ENCODE measurements at places on chromosomes 12 and 14. TPM values are rescaled to one million over a fixed set of nuclear protein-coding genes. Genes with fewer than 3 reads are reported as not detected.
A peak's percentile ranks its signal among the peaks of the same experiment; 100 is the strongest.

GRCh38 chr12:111850526-111850925 is 8.5 kb downstream of the MAPKAPK5 start:
- no peak overlapping the region for H3K4me3 ChIP-seq
- peaks cover 9% of the 10 kb centered on the region for H3K36me3 ChIP-seq
- H3K27ac ChIP-seq: no peak overlapping the region
- peaks cover 9% of the 10 kb centered on the region for H3K4me1 ChIP-seq
- no peaks in the 10 kb centered on the region for H3K27me3 ChIP-seq

GRCh38 chr12:26717757-26718156 is 115.2 kb downstream of the ITPR2 start:
- H3K27me3 ChIP-seq: no peaks in the 10 kb centered on the region
- no peaks in the 10 kb centered on the region for H3K4me1 ChIP-seq
- no peaks in the 10 kb centered on the region for H3K36me3 ChIP-seq

The RAD9B gene
- total RNA-seq: 0.59 TPM

- H3K4me3 ChIP-seq: no peak overlapping the region
- DNase-seq: no peak
- H3K36me3 ChIP-seq: no peaks in the 10 kb centered on the region
- no peak overlapping the region for H3K27ac ChIP-seq
These were observed 3.8 kb upstream of the PDE3A start for GRCh38 chr12:20364501-20364900.

GRCh38 chr12:122729583-122730214 is 945 bp downstream of the HCAR1 start:
- H3K36me3 ChIP-seq: no peaks in the 10 kb centered on the region
- no peak overlapping the region for H3K27ac ChIP-seq
- no peaks in the 10 kb centered on the region for H3K27me3 ChIP-seq
- peaks cover 10% of the 10 kb centered on the region for H3K4me1 ChIP-seq
- no peak for DNase-seq

The SEC23A gene
- total RNA-seq: 326 TPM

- H3K4me1 ChIP-seq: peaks cover 10% of the 10 kb centered on the region
- H3K36me3 ChIP-seq: no peaks in the 10 kb centered on the region
- no peaks in the 10 kb centered on the region for H3K27me3 ChIP-seq
- H3K4me3 ChIP-seq: no peak within 1 kb of the TSS
- peak; percentile 15 for DNase-seq
- H3K27ac ChIP-seq: no peak within 1 kb of the TSS
These were observed at the start of gene MORN3 for GRCh38 chr12:121669521-121669900. Gene MORN3, minus strand, starts transcription at chr12:121669654. Its CDS starts 171 bp downstream, at chr12:121669483.

DNA sequence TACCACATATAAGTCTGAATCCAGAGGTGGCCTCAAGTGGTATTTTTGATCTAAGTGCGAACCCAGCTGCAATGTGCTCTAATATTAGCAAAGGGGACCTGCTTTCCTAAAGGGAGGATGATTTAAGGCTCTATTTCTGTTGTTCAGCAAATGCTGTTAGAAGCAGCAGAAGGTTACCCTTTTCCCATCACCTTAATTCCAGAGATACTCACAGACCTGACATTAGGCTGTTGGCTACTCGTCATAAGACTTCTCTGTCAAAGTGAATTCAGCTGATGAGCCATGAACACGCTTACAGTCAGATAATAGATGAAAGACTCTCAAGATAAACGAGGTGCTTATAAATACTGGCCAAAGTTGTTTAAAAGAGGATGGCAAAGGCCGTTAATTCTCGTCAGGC is 308.7 kb upstream of the DDHD1 start:
- peaks cover 9% of the 10 kb centered on the region for H3K4me1 ChIP-seq
- H3K27me3 ChIP-seq: peaks cover 4% of the 10 kb centered on the region
- no peak overlapping the region for H3K27ac ChIP-seq
- H3K4me3 ChIP-seq: no peak overlapping the region

DNA sequence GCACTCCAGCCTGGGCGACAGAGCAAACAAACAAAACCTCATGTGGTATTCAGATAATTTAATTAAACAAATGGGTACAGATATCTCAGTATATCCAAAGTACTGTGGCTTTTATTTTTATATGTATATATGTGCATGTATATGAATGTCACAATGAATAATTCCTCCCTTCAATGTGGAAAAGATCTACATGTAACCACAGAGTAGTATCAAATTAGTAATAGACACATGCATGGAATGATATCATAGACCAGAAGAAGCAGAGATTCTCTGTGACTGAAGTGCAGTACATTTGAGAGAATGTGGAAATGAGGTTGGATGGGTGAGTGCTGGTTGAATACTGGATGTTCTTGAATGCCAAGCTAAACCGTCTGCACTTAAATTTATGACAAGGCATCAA is 222.9 kb downstream of the CPNE8 start:
- H3K27me3 ChIP-seq: no peaks in the 10 kb centered on the region
- H3K36me3 ChIP-seq: no peaks in the 10 kb centered on the region
- no peaks in the 10 kb centered on the region for H3K4me1 ChIP-seq
- H3K27ac ChIP-seq: no peak overlapping the region
- no peak overlapping the region for H3K4me3 ChIP-seq
- DNase-seq: no peak

The POTEG gene
- 0.36 TPM for total RNA-seq

DNA sequence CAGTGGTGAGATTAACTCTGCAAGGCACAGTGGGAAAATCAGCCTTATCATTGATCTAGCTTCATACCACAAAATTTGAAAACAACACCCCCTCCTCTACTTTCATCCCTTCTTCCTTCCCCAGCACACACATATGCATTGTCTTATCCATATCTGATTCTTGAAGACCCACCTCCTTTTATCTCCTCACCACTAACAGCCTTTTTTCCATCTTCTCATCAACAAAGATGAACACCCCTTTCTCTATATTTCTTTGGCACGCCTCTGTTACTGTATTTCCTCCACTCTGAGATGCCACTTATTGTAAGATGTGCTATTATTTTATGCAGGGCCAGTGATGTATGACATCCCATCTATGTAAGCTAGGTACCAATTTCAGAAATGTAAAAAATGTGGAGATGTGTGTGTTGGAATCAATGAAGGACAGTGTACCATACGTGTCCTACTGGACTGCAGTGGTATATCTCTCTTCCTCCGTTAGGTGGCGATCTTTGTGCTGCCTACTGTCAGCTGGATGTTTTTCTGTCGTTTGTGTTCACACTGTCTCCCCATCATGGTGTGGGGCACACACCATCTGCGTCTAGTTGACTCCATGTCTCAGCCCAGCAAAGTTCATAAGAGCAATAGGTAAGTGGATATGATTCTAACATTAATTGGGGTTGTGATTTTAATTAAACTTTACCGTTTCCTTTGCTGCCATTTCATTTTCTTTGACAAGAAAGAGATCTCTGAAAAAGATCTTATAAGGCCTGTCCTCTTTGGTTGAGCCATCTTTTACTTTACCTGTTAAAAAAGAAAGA is 24.0 kb downstream of the CCDC38 start:
- H3K27me3 ChIP-seq: peaks cover 25% of the 10 kb centered on the region
- no peak overlapping the region for H3K4me3 ChIP-seq
- H3K36me3 ChIP-seq: no peaks in the 10 kb centered on the region
- peak; percentile 71 for DNase-seq
